Suppressor macrophage (primary cell): ENCODE measurements at places on chromosomes 5 and 9.

- DNase-seq = no peak
Observed at GRCh38 chr5:35954175-35954574, 15.8 kb upstream of the CAPSL start.

GRCh38 chr9:92947268-92948037 lies at the start of gene FGD3:
Gene FGD3 (plus strand): TSS chr9:92947523. CDS start chr9:92976257, 28,734 bp downstream.
- DNase-seq = peak; percentile 26

DNA sequence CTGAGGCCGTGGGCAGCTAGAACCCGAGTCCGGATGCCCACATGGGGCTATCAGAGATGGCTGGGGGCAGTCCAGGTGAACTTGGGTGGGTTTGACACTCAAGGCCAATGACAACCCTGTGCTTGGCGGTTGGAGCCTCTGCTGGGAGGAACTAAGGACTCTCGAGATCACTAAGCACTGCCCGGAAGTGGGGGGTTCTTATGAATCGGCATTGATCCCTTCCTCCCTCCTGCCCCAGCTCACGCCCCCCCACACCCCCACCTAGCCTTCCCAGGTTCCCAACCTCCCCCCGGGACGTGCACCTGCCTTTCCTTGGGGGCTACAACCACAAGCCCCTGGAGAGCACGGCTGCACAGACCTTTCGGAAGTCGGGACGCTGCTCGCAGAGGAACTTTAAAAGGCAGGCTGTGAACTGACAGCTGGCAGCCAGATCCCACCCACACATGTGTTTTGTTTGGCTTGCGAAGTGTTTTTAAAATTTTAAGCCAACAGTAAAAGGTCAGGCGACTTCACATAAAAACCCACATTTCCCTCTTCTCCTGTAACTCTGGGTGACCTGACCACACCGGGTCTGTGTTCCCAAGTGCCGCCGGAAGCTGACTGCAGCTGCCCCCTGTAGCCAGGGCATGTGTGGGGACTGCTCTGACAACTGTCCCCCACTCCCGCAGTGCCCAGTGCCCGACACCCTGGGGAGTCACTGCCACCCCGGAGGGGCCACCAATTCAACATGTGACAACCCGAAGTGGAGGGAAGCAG lies 5.1 kb upstream of the RALGDS start:
- peak; percentile 67 for DNase-seq

DNA sequence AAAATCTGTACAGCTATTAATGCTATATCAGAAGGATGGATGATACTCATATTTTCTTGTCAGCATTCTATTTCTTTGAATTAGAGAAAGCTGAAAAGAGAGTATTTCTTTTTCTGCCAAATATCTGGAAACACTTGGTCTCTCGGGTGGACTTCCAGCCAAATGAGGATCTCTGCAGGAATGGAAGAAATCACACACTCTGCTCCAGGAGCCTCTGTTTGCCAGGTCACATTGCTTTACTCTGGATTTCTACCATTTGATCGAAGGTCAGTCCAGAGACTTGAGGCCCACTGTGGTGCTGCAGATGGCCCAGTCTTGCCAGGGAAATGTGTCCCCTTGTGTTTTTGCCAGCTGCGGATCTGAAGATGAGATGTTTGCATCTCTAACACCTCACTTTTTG lies 154.1 kb downstream of the PCSK1 start:
- DNase-seq = no peak

- no peak for DNase-seq
Observed at GRCh38 chr5:96326902-96327301, 106.1 kb downstream of the PCSK1 start.

DNA sequence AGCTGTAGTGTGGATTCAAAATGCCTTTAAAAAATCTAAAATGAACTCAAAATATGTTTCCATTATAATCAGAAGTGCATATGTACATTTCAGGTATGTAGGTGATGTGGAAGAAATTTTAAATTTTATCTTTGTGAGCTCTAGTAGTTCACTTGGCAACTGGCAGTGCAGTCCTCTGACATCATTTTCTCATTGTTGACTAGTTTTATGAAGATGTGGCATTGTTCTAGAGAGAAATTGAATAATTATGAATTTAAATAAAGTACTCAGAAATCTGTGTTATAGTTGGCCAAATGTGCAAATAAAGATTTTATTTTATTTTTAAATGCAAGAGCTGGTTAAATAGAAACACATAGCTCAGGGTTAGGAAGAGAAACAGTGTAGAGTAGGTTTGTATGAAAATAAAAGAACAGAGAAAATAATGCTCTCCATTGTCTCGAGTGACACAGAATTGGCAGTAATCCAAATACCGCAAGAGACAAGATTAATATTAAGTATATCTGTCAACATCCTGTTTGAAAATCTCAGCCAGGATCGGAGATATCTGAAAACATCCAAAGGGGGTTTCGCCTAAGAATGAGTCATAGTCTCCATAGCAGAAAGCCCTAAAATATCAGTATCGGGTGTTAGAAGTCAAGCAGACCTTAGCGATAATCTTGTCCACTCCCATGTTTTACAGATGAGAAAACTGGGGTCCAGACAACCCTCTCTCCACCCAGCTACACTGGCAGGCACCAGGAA lies 189.4 kb downstream of the CCDC192 start:
- no peak for DNase-seq

GRCh38 chr5:3258050-3258449 lies 337.6 kb upstream of the IRX1 start:
- DNase-seq = no peak

- DNase-seq = peak; percentile 56
Observed at GRCh38 chr9:124839612-124840299, 13.5 kb upstream of the WDR38 start.

- DNase-seq = no peak
Observed at GRCh38 chr5:54837981-54838380, 147.4 kb downstream of the ESM1 start.
